COLO829 (cell line): ENCODE measurements at places on chromosomes 4 and X.

GRCh38 chrX:104270916-104271512 is 16.3 kb upstream of the ESX1 start:
- peak; percentile 36 for DNase-seq

DNA sequence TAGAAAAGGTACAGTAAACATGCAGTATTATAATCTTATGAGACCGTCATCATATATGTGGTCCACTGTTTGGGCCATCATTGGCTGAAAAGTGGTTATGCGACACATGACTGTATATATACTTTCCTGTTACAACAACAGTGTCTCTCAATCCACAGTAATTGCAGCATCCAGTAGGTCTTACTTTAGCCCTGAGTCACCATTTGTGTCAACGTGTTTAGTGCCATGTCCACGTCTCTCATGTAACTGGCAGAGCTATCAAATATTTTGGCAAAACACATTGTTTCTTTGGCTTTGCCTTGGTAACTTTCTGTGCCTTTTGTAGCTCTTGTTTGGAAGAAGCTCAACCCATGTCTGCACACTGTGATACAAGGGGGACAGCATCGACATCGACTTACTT is 73.8 kb downstream of the CD38 start:
- no peak for DNase-seq

DNA sequence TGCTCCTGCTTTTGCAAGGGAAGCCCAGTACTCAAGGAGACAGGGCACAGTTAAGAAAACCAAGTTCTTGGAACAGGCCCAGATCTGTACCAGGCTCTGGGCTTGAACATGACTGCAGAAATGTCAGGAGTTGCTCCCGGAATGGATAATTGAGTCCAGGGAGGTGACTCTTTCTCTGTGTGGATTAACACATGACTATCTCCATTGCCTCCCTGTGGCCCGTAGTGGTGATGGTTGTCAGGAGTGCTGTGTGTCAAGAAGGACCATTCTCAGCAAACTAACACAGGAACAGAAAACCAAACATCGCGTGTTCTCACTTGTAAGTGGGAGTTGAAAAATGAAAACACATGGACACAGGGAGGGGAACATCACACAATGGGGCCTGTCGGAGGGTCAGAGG is 39.9 kb downstream of the CCKAR start:
- no peak for DNase-seq

- no peak for DNase-seq
Measured at GRCh38 chr4:35918491-35918977, 325.8 kb downstream of the ARAP2 start.

- DNase-seq, result no peak
Measured at GRCh38 chr4:998096-998691, 5.0 kb upstream of the SLC26A1 start.
